AG04450 (cell line): ENCODE measurements at places on chromosomes 16 and 17. TPM values are rescaled to one million over a fixed set of nuclear protein-coding genes. Genes with fewer than 3 reads are reported as not detected.

DNA sequence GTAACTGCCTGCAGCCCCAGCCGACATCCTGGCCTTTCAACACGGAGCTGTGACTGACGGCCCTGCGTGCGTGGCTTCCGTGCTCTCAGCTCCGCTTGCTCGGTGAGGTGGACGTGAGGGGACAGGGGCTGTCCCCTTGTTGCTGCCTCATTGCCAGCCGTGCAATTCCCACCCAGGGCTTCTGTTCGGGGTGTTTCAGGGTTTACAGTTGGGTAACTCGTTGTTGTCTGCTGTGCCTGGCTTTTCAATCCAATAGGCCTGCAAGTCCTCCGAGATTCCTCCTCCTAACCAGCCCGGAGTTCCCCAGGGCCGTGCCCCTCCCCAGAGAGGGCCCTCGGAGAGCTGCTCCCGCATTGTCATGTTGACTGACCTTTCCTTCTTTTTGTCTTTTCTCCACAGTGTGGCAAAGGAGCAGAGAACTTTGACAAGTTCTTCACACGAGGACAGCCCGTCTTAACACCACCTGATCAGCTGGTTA, 31.4 kb upstream of the CACNG5 start:
- no peak for DNase-seq

The ERN1 gene
- 4.5 and 4.7 TPM in 2 replicates for polyA plus RNA-seq

The RPRML gene
- not detected in 2 replicates for polyA plus RNA-seq

The ZP2 gene
- polyA plus RNA-seq = not detected in 2 replicates

The CLDN7 gene
- polyA plus RNA-seq = 0.84 and 1.0 TPM in 2 replicates

- DNase-seq = no peak
These were observed 3.2 kb downstream of the PAM16 start for GRCh38 chr16:4347765-4348509.

DNA sequence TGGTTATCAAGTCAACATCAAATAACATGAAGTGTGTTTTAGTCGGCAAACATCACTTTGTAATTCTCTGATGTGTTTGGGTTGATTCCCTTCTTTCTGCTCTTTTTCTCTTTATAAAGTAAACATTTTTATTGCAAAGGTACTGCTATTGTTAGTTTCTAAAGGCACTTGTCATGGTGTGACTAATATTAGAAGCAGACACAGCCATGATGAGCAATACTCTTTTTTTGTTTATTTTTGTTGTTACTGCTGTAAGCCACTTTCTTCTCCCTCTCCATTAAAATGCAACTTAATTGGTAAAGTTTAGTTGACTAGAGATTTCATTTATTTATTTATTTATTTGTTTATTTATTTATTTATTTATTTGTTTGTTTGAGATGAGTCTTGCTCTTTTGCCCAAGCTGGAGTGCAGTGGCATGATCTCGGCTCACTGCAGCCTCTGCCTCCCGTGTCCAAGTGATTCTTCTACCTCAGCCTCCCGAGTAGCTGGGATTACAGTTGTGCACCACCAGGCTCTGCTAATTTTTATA, 424.7 kb downstream of the WWOX start:
- no peak for DNase-seq

DNA sequence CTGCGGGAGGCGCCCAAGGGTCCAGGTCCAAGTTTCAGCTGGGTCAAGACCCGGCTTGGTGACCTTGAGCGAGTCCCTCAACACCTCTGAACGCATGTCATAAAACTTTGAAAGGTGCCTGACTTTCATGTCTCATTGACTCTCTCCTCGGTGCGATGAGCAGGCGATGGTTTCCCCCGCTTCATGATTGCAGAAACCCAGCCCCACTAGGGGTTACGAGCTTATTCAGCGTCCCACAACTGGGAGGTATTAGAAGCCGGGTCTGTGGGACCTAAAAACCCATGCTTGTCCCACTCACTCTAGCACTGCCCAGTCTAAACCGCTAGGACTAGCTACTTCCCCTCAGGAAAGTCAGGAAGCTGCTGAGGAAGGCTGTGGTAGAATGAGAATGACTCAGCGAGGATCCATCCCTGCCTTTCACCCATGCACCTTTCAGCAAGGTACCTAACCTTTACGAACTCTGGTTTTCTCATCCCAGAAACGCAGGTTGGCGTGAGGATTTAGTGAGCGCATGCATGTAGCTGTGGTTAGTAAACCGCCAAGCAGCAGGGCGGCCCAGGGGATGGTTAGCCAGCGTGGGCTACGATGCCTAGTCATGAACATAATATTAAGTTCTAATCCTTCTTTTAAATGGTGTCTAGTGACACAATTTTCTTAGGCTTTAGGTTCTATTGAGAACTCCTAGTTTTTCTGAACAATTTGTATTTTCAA, 26.2 kb upstream of the RFFL start:
- DNase-seq = no peak

GRCh38 chr16:31833047-31833446, 40.6 kb upstream of the ZNF267 start:
- no peak for DNase-seq

DNA sequence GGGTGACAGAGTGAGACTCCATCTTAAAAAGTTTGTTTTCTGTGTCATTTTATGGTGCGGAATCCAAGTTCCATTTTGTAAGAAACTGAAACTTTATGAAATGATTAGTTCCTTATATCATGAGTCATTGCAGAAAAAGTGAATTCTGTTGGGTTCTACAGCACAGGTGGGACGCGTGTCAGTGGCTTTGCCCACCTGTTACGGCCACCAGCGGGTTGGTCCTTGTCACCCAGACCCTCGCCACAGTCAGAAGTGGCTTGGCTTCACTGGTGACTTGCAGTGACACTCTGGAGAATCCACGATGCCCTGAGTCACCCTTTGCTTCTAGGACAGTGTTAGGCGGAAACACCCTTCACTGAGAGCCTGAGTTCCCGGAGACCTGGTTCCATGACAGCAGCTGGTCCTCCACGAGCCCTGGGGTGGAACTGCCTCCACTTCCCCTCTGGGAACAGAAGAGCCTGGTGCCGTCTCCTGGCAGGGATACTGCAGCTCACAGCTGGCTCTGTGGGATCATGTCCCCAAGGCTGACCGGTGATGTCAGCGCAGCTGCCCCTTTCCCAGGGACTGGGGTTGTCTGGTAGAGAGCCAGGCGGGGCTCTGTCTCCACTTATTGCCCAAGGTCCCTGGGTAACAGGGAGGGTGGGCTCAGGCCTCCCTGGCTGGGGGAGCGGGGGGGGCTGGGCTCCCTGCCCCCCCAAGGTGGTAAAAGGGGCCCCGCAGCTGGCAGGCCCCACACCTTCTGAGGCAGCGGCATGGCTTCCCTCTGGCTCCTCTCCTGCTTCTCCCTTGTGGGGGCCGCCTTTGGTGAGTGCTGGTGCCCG, at the start of gene CTRB1:
Gene CTRB1, plus strand, starts transcription at position 733 of the 821 bp plus-strand sequence. Its CDS starts 20 bp downstream, at position 753.
- no peak for DNase-seq

DNA sequence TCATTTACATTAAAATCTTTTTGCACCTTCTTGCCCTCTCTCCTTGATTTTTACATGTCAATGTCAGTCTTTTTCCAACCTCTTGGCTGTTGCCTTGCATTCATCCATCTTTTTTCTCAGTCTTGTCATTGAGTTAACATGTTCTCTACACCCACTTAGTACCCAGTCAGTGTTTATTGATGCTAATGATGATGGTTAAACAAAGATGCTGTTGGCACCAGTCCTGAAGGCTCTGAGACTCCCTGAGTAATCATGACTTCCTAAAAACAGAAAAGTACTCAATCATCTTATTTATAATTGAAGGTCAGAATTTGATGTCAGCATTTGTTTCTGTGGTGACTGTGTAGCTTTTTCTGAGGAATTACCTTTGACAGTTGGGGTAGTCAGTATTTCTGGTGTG, 104.5 kb downstream of the NLK start:
- DNase-seq = no peak

DNA sequence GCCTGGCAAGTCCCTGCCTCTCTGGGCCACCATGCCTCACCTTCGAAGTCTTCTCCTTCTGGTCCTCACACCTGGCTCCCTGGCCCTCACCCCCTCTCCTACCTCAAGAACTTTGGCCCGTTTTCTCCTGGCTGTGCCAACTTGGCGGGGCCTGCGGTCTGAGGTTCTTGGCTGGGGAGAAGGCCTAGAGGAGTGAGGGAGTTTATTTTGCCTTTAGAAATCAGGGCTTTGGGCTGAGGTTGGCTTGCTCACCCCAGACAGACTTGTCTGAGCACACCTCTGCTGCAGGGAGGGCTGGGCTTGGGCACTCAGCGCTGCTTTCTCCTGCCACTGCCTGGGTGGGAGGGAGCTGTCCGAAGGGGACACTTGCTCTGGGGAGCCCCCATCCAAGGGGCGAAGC, 23.3 kb upstream of the TAC4 start:
- no peak for DNase-seq

The HP gene
- polyA plus RNA-seq = not detected in 2 replicates

DNA sequence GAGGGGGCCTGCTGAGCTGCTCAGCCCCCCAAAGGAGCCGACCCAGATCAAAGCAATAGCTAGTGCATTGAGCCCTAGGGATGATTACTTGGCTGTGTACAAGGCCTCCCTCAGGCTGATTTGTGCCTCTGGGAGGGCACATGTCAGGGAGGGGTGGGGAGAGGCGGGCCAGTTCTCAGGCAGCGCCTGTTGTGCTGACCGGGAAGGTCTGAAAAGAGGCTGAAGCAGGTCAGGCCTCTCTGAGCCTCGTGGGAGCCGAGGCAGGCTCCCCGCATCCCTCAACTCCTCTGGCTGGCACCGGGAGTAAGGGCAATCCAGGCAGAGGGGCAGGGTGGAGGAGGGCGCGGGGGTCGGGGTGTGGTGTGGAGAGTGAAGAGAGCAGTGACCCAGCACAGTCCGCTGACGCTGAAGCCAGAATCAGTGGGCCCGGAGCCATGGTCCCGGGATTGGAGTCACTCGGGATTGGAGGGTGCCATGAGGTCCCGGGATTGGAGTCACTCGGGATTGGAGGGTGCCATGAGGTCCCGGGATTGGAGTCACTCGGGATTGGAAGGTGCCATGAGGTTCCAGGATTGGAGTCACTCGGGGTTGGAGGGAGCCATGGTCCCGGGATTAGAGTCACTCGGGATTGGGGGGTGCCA, 3.0 kb downstream of the DCXR start:
- DNase-seq = no peak

- no peak for DNase-seq
These were observed 24.4 kb downstream of the TBC1D3B start for GRCh38 chr17:36151891-36152638.

The ARMC7 gene
- polyA plus RNA-seq = 5.6 and 6.5 TPM in 2 replicates

The RNF43 gene
- polyA plus RNA-seq = not detected in 2 replicates

- DNase-seq = peak; percentile 7
These were observed 451.5 kb upstream of the HSBP1 start for GRCh38 chr16:83356266-83356665.

GRCh38 chr16:12420661-12421209, 383.0 kb downstream of the CPPED1 start:
- no peak for DNase-seq

GRCh38 chr16:78693496-78693895, 594.0 kb downstream of the WWOX start:
- DNase-seq = no peak

GRCh38 chr17:2243953-2244352, 59.6 kb downstream of the SMG6 start:
- DNase-seq = no peak

GRCh38 chr17:71325886-71326285, 794.9 kb upstream of the SOX9 start:
- no peak for DNase-seq

GRCh38 chr17:49777563-49777962, 10.9 kb upstream of the KAT7 start:
- DNase-seq = no peak

GRCh38 chr17:78438271-78438691, 59.8 kb downstream of the PGS1 start:
- DNase-seq = no peak

- DNase-seq = no peak
These were observed 848 bp upstream of the KRT19 start for GRCh38 chr17:41528959-41529353.

The ORC6 gene
- 4.2 and 6.6 TPM in 2 replicates for polyA plus RNA-seq

The KRT36 gene
- polyA plus RNA-seq = not detected in 2 replicates

- no peak for DNase-seq
These were observed 56.6 kb downstream of the NCOR1 start for GRCh38 chr17:16158714-16159113.

The TBC1D3G gene
- polyA plus RNA-seq = not detected in 2 replicates

DNA sequence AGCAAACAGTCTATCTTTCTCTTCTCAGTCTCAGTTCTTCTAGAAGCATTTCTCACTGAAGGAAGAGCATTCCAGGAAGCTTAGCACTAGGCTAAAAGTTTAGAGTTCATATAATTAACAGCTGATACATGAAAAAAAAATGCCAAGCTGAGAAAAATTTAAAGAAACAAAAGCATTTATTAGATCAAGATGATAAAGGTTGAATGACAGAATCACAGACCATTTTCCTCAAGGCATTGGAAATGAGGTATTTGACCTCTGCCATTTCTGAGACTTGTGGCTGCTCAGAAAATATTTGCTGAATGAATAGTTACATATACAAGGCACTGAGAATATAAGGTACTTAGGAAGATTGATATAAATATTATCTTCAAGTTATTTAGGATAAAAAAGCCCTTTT, 901.6 kb upstream of the GOT2 start:
- DNase-seq = no peak

The PRKCB gene
- polyA plus RNA-seq = not detected in 2 replicates

- DNase-seq = no peak
These were observed 238.8 kb downstream of the ZNF423 start for GRCh38 chr16:49617016-49617629.

GRCh38 chr16:8137606-8138005, 452.7 kb downstream of the TMEM114 start:
- no peak for DNase-seq

DNA sequence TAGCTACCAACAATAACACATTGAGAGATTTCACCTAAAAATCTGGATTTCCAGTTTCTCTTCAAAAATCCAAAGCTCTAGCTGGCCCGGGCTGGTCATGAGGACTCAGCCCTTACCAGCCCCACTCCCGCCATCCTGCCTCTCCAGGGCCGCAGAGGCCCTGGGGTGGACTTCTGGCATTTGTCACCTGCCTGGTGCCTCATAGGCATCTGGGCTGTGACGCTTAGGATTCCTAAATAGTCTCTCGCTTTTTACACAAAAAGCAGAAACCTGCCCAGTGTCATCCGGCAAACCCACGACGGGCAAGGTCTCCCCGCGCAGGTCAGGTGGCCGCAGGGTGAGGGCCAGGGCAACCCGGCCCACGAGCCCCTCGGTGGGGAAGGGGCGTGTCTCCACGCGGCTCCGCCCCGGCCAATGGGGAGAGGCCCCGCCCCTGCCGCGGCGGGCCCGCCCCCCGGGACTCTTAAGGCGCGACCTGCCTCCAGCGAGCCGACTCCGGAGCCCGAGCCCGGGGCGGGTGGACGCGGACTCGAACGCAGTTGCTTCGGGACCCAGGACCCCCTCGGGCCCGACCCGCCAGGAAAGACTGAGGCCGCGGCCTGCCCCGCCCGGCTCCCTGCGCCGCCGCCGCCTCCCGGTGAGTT, at the start of gene VASN:
Gene VASN, plus strand, starts transcription at position 492 of the 644 bp plus-strand sequence. CDS start 9,030 bp downstream, outside the sequence.
- no peak for DNase-seq

GRCh38 chr16:57507136-57508034, 21.1 kb upstream of the DOK4 start:
- DNase-seq = no peak

GRCh38 chr17:9768381-9768934, 22.9 kb downstream of the DHRS7C start:
- DNase-seq = no peak

The PRSS8 gene
- polyA plus RNA-seq = not detected in 2 replicates

The ZDHHC1 gene
- polyA plus RNA-seq = 1.9 and 2.7 TPM in 2 replicates

GRCh38 chr16:23025692-23026307, 123.5 kb downstream of the USP31 start:
- DNase-seq = no peak

The NHERF2 gene
- 16.7 and 23.5 TPM in 2 replicates for polyA plus RNA-seq
